ENCODE measurements at places on chromosomes 12 and 14. TPM values are rescaled to one million over a fixed set of nuclear protein-coding genes. Genes with fewer than 3 reads are reported as not detected.
A peak's percentile ranks its signal among the peaks of the same experiment; 100 is the strongest.

GRCh38 chr12:124319368-124320050 lies 24.6 kb downstream of the RFLNA start:
- no peak for DNase-seq

PLEKHG7 gene
- total RNA-seq = 2.1 TPM

GRCh38 chr14:29536886-29537511 lies 390.6 kb downstream of the PRKD1 start:
- no peak for DNase-seq

DNA sequence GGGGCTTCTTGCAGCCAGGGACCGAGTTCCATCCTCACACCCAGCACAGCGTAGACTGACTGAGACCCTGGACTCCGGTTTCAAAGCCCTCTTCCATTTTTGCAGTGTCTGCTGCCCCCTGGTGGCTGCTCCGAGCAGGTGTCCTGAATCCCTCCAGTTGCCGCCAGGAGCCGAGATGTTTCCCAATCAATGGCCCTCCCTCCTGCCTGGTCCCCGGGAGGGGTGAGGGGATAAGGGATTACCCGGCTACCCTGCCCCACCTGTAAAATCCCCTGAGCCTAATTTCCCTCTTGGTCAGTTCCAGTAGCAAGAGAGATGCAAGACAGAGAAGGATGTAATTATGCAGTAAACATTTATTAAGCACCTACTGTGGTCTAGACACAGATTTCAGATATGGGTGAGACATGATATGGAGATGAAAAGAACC lies 55.0 kb downstream of the PHETA1 start:
- DNase-seq = peak; percentile 74

GRCh38 chr12:80493466-80493865 lies 49.4 kb downstream of the PTPRQ start:
- DNase-seq = no peak

DNA sequence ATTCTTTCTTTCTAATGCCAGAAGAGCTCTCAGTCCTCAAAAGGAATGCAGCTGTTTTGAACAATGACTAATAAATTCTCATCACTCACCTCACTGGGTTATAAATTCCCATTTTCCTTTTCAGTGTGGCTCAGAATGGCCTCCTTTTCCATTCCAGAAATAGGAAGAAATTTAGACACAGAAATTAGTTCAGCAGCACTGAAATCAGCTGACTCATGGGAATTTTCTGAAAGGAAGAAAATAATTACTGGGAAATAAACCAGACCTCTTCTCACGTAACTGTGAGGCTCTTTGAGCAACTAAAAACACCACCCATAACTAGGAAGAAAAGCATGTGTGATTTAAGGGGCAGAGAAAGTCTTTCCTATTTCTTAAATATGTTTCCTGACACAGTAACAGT lies 23.8 kb downstream of the CD163 start:
- DNase-seq = no peak

SCFD1 gene
- 31.8 TPM for total RNA-seq

GRCh38 chr12:40988355-40988754 lies 199.8 kb upstream of the PDZRN4 start:
- no peak for DNase-seq

- DNase-seq = peak; percentile 60
Measured at GRCh38 chr12:6928022-6928702, 403 bp downstream of the ATN1 start.

NOVA1 gene
- 2.6 TPM for total RNA-seq

- no peak for DNase-seq
Measured at GRCh38 chr14:78073028-78073427, 97.1 kb upstream of the NRXN3 start.

DNA sequence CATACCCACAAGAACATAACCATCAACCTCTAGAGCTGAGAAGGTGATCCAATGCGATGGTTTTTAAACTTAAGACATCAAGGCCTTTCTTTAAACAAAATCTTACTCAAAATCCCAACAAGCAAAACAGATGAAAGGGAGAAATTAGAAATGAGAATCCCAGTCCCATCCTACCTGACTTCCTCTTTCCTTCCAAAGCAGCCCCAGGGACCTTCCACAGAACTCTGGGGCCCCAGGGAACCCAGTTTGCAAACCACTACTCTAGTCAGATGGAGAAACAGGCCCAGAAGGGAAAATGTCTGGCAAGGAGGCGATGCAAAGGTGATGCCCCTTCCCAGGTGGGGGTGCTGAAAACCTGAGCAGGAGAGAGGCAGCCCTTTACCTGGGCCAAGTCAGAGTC lies 29.0 kb upstream of the CMKLR1 start:
- DNase-seq = no peak

- DNase-seq = no peak
Measured at GRCh38 chr14:101080922-101081593, 177.5 kb upstream of the RTL1 start.

RTL1 gene
- total RNA-seq = not detected

GAS2L3 gene
- total RNA-seq = 6.6 TPM

GRCh38 chr14:32764131-32764530 lies 174.5 kb upstream of the NPAS3 start:
- DNase-seq = no peak

DDN gene
- 0.28 TPM for total RNA-seq

DNA sequence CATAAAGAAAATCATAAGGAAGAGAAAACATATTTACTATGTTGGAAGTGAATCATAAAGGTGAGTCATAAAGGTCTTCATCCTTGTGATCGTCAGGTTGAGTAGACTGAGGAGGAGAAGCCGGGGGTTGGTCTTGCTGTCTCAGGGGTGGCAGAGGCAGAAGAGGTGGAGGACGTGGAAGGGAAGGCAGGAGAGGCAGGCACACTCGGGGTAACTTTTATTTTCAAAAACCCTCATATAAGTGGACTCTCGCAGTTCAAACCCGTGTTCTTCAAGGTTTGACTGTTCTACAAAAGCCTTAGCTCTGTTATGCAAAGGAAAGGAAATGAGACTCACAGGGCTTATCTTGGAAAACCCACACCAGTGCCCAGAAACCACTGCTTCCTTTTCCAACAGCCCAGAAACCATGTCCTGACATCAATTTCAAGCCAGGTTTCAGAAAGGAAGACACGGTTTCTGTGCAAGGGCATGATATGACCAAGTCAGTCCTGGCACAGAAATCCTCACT lies 14.0 kb downstream of the SMCO2 start:
- DNase-seq = no peak

PRR4 gene
- total RNA-seq = 5.8 TPM

- DNase-seq = no peak
Measured at GRCh38 chr14:94213021-94213420, 38.9 kb downstream of the PPP4R4 start.

All from Peyer's patch (tissue), 4 donors.